ENCODE measurements at places on chromosomes 5 and 9.

GRCh38 chr9:18073002-18073401 lies 401.0 kb upstream of the ADAMTSL1 start:
- DNase-seq, result no peak

GRCh38 chr9:133782157-133783130 lies 44.3 kb upstream of the SARDH start:
- DNase-seq, result peak; percentile 75

DNA sequence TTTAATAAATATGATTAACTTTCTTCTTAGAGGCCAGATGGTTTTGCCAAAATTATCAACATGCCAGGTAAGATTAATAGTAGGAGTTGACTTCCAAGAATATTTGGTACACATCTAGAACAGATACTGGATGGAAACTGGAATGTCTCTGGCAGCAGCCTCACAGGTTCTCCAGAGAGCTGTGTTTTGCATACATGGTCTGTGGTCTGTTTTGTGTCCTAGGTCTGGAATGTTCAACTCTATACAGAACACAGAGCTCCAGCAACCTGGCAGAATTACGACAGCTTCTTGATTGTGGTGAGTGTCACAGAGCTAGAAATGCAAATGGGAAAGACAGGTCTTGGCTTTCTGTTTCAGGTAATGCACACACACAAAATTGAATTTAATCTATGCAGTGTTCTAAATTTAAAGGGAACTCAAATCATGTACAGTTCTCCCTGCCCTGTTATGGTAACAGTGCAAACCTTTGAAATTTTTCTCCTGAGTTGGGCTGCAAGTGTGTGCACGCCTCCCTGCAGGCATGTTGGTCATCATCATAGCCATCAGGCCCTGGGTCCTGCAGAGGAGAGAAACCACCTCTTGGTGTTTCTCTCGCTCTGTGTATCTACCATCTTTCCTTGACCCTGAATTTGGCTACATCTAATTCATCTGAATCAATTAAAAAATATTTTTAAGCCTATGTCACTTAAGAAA lies 58.3 kb downstream of the PIK3R1 start:
- no peak for DNase-seq

DNA sequence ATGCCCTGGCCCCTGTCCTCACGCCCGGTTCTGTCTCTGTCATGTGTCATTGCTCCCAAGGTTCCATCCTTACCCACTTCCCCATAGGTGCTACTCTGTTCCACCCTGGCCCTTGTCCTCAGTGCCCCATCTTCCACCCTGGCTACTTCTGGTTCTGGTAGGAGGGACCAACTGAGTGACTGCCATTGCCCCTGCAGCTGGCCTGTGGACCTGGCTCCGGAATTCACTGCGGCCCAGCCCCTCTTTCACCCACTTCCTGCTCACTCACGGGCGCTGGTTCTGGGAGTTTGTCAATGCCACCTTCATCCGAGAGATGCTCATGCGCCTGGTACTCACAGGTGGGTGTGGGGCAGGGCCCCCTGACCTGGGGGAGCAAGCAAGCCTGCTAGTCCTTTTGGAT lies 7.4 kb downstream of the PTGS1 start:
- no peak for DNase-seq

DNA sequence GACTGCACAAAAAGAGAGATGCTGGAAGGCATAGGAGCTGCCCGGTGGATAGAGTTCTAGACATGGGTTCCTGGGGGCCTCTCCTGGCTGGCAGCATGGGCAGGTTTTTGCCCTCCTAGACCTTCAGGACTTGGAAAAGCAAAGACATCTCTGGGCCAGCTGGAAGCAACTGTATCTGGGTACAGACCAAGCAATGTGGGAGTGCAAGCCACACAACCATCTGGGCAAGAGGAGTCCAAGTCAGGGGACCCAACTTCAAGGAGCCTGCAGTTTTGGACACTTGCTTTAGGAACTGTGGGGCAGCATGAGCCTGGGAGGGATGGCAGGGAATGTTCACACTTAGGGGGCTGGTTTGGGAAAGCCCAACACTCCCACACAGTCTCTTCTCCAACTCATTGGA lies 323.3 kb downstream of the GADD45G start:
- no peak for DNase-seq

- no peak for DNase-seq
Observed at GRCh38 chr9:73154722-73155121, 3.1 kb downstream of the ANXA1 start.

DNA sequence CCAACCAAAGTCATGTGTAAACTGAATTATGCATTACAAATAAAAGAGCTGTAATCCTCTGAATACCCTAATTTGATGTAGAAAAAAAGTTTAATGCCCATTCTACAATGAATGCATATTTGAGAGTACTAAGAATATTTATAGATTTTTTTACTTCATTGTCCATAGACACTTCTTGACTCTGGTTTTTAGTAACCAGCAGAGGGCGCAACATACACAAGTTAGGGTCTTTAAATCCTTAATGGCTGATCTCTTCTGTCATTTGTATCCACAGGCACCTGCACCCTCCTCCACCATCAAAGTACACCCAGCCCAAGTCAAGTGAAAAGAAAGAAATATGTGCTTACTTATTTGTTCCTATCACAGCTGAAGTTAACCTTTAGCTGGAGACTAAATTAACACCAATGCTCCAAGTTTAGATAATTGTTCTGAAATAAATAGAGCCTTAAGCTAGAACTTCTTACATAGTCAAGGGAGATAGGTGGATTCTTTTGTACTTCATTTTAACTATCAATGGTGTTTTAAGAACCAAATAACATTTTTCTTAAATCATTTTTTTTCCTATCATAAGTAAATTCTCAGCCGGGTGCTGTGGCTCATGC lies 524.2 kb upstream of the DAB2 start:
- peak; percentile 69 for DNase-seq

- no peak for DNase-seq
Observed at GRCh38 chr9:27447031-27447683, 76.9 kb upstream of the IFNK start.

DNA sequence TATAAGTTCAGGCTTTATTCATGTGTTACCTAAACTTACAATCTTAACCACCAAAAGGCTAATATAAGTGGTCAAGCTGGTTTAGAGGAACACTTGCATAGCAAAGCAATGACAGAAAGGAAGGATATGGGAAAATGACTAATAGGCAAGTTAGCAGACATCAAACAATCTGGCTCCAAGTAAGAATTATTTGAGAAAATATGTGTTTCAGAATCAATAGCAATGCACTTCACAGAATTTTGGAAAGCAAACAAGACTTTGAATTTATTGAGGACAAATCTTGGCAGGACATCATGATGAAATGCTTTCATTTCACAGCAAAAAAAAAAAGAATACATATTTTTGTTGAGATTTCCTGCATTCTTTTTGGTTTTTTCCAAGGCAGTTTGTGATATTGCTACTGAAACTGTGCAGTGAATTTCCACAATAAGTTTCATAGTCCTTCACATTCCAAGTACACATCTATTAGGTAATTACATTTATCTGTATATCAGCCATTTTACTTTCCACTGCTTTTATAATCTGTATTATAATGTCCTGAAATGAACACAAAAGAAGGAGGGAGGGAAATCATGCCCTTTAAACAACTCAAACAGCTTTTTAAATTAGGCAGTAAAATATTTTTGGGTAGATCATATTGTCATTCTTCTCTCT lies 417.9 kb downstream of the NR2F1-AS1 start:
- no peak for DNase-seq

DNA sequence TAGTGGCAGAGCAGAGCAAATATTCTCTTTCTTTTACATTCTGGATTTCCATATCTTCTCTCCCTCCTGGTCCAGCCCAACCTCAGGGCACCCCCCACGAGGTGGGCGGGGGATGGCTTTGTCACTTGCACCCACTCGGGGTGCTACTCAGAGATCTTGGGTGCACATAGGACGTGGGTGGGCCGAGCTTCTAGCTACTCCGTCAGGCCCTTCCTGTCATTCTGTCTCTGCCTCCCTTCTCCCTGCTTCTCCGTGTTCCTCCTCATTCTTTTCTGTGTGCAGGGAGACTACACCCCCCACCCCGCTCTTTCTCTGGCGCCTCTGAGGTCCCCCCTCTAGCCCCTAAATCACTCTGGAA lies 19.5 kb downstream of the PCDHGC5 start:
- no peak for DNase-seq

DNA sequence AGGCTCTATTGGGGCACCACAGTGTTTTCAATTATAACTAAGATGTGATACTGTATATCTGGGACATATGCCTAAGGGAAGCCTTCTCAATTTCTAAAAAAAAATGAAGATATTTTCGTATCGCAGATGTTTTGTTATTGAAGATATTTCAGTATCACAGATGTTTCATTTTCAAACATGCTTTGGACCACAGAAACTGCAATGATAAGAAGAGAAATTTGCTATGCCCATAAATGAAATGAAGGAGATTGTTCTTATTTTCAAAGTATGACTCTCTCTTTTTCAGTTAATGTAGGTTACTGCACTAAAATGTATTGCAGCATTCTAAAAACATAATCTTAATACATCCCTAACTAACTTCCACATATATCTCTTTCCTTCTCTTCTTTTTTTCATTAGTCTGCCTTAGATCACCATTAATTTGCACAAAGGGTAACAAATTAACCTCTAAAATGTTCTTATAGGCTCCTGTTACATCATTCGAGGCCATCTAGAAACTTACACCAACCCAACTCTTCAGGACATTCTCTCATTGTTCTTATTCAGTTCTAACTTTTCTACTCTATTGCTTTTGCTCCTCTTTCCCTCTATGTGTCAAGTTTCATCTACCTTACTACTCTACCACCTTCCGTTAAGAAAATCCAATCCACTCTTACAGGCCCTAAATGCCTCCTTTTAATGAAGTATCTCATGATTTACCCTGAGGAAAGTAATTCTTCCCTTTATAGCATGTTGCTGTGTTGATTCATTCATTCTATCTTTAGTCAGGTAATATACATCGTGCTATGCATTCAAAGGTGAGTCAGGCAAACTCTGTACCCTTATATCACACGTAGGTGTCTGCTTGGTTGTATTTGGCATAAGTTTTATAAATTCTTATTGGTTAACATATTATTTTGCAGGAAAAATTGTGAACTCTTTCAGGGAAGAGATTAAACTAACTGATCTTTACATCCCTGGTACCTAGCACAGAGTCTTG lies 70.5 kb downstream of the ST8SIA4 start:
- DNase-seq, result no peak

DNA sequence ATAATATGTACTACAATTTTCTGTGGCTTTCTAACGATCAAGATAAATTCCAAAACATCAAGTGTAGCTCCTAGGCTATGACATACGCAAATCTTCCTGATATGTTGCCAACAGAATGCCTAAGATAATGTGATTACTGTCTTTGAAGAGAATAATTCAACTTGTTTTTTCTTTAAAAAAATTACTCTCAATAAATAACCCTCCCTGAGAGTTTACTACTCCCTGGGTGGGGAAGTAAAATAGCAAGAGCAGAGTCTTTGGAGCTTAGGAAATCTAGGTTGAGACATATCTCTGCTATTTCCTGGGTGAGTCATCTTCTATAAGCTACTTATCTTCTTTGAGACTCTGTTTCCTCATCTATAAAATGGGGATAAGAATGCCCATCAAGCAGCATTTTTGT lies 201.2 kb downstream of the ACTL7B start:
- no peak for DNase-seq
